ENCODE measurements at places on chromosomes 1 and 21.

- DNase-seq = no peak
Measured at GRCh38 chr1:84756001-84756400, 65.7 kb upstream of the SSX2IP start.

GRCh38 chr1:42700006-42700405, 17.8 kb downstream of the YBX1 start:
- no peak for DNase-seq

DNA sequence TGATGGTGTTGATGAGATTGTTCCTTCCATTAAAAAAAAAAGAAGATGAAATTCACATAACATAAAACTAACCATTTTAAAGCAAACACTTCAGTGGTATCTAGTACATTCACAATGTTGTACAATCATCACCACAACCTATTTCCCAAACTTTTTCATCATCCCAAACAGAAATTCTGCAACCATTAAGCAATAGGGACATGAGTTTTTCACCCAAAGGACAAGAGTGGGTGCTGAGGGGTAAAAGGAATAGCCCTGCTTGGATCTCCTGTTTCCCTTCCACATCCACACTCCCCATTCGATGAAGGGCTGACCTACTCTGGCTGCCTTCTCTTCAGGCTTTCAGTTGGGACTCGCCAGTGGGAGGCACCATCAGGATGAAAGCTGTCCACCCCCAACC, 59.3 kb downstream of the SLC9A1 start:
- DNase-seq = no peak

GRCh38 chr1:95048317-95048716, 24.4 kb downstream of the ALG14 start:
- DNase-seq = no peak

DNA sequence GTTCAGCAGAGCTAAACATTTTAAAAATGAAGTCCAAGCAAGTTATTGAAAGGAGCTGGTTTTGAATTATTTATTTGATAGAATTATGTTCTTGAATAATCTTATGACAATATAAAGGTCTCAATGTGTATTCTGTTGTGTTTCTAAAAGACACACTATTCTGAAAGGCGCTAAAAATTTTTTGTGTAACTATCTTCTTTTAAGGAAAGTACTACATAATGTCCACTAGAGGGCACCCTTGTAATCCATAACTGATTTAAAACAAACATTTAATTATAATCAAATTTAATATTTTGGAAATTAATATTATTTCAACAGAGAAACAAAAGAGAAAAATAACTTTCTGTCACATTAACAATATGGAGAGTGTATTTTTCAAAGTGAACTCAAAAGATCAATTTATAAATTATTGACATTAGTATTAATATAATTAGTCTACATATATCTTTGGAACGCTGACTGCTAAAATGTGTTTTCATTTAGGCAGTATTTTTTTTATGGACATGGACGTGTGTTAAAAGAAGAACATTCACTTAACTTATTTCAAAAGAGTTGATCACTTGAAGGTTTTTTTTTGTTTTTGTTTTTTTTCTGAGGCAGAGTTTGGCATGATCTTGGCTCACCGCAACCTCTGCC, 248.4 kb downstream of the DENND1B start:
- DNase-seq = peak; percentile 52

DNA sequence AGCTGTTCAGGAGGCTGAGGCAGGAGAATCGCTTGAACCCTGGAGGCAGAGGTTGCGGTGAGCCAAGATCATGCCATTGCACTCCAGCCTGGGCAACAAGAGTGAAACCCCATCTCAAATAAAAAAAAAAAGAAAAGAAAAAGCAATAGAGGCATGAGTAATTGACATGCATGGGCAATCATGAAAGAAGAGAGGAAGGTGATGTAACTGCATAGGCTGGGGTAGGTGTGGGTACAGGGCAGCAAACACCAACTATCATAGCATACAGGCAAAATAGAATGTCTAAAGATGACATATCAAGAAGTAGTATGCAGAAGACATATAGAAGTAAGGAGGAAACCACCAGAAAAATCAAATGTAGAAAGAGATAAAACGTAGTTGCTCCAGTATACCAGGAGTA, 19.0 kb upstream of the MGST3 start:
- DNase-seq = no peak

DNA sequence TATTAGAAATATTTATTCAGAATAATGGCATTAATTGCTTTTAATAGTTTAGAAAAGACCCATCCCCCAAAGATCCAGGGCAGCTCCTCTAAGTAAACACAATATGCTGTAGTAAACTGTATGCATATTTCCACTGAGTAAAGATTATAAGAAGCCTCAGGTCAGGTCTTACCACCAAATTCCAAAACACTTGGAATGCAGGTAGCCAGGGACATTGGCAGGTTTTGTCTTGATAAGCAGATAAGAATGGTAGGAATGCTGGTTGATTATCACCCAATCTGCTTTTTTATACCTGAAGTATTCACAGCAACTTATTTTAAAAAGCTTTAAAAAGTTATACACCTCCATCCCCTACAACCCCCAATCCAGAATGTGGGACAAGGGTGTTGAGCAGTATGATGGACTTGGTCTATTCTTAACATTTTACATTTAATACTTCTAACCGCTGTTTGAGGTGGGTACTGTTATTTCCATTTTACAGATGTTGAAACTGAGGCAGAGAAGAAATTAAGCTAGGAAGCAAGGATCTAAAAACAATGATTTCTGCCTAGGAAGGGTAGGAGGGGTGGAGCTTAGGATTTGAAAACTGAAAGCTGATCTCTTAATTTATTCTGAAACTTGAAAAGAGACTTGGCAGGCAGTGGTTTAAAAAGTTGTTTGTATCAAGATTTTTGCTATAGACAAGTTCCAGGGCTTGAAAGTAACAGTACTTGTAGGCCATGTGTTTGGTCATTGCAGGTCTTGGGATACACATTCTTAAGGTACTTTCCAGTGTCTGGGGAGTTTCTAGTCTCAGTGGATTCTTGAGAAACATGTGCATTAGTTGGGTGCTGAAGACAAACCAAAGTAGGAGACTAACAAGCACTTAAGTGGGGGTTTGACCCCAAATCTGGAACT, 15.6 kb upstream of the THEM4 start:
- DNase-seq = no peak

All from hippocampal formation (tissue), 2 donors.